ENCODE measurements at places on chromosomes 2 and 18.

DNA sequence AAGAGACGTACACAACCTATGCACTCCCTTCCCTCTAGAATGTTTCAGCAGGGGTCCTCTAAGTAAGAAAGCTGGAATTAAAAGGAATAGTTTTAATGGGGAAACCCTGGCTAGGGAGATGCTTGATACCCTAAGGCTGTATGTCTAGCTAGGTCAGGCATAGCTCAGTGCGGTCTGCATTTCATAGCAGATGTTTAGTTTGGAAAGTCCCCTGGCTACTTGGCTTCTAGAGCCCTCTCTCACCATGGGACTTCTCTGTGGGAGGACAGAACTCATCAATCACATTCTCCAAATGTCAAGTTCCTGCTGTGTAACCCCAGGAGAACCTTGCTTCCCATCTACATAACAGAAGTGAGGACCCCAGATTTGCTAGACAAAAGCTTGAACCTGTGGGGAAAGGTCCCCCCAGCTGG is 24.1 kb upstream of the ANXA4 start:
- no peak for DNase-seq

GRCh38 chr18:45871431-45872084 is 46.1 kb downstream of the SIGLEC15 start:
- DNase-seq, result no peak

- no peak for DNase-seq
Observed at GRCh38 chr2:189541591-189541990, 39.0 kb downstream of the SLC40A1 start.

GRCh38 chr2:235521844-235522243 is 28.0 kb downstream of the AGAP1 start:
- DNase-seq, result peak; percentile 71

DNA sequence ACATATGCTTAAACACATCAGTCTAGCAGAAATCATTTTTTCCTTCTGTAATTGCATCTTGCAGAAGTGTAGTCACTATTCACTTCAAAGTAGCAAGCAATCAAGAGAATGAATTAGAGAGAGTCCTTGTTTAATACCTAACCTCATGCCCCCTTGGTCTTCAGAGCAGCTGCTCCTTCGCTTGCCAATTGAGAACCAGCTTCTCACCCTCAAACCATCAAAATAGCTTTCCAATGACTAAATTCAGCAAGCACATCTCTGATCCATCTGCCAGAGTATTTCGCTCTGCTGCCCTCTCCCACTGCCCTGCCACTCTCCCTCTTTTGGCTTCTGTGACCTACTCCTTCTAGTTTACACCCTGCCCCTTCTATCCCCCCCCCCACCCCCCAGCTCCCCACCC is 120.7 kb upstream of the AGAP1 start:
- peak; percentile 30 for DNase-seq

GRCh38 chr18:9696701-9697100 is 11.4 kb upstream of the RAB31 start:
- DNase-seq, result no peak

DNA sequence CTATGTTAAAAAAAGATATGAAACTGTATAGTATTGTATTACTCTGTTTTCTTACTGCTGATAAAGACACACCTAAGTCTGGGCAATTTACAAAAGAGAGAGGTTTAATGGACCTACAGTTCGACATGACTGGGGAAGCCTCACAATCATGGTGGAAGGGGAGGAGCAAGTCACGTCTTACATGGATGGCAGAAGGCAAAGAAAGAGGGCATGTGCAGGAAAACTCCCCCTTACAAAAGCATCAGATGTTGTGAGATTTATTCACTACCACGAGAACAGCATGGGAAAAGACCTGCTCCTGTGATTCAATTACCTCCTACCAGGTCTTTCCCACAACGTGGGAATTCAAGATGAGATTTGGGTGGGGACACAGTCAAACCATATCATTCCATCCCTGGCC is 57.0 kb downstream of the NCOA1 start:
- DNase-seq, result no peak

- DNase-seq, result no peak
Observed at GRCh38 chr2:64960819-64961218, 28.4 kb upstream of the SLC1A4 start.

DNA sequence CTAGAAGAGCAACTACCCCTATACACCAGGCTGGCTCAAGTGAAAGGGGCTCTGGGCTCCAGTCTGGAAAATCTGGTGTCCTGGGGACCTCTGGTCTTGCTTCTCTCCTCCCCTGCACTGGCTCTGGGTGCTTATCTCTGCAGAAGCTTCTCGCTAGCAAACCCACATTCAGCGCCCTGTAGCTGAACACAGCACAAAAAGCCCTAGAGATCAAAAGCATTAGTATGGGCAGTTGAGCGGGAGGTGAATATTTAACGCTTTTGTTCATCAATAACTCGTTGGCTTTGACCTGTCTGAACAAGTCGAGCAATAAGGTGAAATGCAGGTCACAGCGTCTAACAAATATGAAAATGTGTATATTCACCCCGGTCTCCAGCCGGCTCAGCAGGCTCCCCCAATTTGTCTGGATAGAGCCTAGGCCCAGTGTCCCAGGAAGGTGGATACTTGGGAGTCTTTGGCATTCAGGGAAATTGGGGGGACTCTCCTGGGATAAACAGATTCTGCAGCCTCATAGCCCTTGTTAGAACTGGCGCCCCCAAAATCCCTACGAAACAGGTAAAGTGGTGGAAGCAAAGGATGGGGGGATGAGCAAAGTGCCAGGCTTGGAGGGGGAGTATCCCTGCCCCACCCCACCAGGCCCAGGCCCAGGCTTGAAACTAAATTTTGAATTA is 2.5 kb upstream of the HOXD4 start:
- no peak for DNase-seq

GRCh38 chr18:63850636-63851035 is 36.9 kb upstream of the SERPINB2 start:
- DNase-seq, result no peak

DNA sequence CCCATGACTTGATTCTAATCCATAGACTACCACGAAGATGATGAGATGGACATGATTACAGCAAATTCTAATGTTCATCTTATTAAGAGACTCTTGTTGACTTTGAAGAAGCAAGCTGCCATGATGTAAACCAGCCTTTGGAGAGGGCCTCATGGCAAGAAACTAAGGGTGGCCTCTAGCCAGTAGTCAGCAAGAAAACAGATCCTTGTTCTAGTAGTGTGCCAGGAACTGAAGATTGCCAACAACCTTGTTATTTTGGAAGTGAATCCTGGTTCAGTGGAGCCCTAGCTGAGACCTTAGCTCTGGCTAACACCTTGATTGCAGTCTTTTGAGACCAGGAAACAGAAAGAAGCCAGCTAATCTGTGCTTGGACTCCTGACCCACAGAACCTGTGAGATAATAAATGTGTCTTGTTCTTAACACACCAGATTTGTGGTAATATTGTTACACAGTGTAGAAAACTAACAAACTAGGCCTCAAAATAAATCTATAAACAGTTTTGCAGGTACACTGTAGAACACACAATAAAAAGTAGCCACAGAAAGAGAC is 10.0 kb downstream of the PHOSPHO2 start:
- DNase-seq, result no peak

GRCh38 chr2:79750321-79750720 is 237.5 kb downstream of the CTNNA2 start:
- DNase-seq, result no peak

DNA sequence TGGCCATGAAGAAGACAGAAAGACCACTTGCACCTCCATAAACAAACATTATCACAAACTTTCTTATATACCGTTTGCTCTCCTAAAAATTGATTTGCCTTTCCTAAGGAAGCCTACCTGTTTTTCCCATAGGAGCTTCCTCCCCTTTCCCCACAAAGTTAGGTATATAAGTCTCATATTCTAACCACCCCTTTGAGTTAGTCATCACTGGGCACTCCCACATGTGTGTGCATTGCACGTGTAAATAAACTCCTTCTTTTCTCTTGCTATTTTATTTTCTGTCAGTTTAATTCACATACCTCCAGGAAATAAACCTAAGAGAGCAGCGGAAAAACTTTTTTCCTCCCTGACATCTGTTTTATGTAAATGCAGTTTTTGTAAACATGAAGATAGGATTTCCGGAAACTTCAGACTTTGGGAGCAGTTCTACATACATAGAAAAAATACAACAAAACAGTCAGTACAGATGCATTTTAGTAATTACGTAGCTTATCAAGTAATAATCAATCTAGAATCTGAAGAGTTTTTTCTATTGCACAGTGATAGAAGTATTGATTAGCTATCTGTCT is 46.6 kb downstream of the PLCL1 start:
- no peak for DNase-seq

DNA sequence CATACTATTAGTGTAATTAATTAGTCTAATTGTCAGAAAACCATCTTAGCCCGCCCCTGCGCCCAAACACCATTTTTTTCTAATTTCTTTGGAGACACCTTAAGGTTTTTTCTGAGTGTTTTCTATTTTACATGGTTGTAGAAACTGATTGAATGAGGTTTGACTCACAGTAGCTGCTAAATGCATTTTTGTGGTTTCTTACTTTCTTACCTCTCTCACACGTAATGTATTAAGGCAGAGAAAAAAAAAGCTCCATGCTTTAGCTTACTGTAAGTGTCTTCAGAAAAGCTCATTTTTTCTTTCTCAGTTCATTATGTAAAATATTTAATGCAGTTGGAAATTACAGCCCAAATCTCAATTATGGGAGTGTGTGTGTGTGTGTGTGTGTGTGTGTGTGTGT is 548.5 kb upstream of the LRRTM4 start:
- DNase-seq, result no peak

- DNase-seq, result no peak
Observed at GRCh38 chr2:43341959-43342757, 115.8 kb upstream of the ZFP36L2 start.

DNA sequence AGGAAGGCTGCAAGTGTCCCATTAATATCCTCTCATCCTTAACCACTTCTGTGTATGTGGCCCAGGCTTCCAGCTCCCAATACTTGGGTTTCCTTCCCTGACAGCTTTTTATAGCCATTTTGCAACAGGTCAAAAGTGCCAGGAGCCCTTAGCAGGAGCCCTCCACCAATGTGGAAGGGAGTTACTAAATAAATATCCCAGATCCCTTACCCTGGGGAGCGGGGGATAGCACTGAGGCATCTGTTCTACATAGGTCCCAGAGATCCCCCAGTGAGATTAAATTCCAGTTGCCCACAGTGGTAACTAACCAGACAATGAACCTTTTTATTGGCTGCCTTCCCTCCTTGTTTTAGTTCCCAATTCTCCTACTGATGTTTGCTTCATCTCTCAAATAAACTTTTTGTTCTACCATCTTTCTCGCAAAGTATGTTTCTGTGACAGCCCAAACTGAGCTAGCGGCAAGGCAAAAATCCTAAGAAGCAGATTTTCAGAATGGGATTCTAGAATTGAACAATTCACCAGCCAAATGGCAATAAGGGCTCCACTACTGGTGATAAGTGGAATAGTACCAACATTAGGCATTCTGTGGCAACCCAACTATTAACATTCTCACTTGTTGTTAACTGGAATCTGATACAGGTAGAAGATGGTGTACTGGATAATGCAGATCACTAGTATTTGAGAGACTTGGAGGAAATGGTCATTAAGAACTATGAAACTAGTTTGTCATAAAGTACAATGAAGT is 83.9 kb upstream of the MAPRE2 start:
- no peak for DNase-seq

DNA sequence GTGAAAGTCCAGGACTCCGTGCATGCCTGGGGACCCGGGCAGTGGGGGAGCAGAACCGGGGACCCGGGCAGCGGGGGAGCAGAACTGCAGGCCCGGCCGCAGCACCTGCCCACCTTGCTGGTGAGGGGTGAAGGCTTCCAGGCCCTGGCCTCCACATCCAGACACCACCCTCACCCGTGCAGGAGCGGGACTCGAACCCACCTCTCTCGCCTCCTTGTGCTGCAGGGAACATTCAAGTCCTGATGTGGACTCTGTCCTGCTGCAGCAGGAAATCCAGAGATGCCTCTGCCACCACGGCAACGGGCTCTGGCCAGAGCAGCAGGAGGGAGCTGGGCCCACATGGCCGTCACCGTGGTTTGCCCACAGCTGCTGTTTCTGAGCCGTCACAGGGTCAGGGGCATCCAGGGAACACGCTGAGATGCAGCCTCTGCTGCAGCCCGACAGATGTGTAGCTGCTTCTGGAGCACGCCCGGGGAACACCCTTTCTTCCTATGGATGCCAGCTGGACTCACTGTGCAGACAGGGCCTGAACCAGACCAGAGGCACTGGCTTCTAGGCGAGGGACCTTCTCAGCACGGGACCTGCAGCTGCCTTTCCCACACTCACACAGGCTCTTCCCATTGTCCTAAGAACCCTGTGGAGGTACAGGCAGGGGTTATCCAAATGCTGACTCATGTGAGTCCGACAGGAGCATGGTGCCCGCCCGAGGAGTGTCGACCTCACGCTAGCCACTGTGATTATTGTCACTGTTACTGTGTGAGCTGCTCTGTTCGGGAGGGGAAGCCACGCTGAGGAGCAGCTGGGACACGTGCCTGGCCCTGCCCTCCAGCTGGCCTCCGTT is 89.2 kb upstream of the CTDP1 start:
- no peak for DNase-seq

DNA sequence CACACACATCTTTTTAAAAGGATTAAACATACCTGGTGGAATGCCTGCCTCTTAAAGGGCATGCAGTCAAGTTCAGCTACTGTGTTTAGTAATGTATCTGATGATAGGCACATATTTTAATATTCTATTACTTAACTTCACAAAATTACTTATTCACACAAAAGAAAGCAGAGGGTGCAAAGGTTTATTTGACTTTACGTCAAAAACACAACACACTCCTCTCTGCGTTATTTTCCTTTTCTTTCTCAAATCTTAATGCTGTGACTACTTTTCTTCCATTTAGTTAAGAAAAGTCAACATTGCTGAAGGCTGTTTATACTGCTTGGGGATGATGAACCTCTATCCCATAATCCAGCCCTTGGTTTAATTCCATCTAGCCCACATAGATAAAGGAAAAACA is 127.9 kb upstream of the ST6GAL2 start:
- no peak for DNase-seq

- DNase-seq, result no peak
Observed at GRCh38 chr2:72625366-72625765, 200.5 kb downstream of the EXOC6B start.

GRCh38 chr2:174038462-174038861 is 73.3 kb upstream of the SP3 start:
- no peak for DNase-seq

GRCh38 chr2:74584088-74584645 is 29.6 kb downstream of the DOK1 start:
- no peak for DNase-seq

- DNase-seq, result no peak
Observed at GRCh38 chr18:47679864-47680263, 250.6 kb downstream of the SMAD2 start.

- DNase-seq, result no peak
Observed at GRCh38 chr18:61554117-61554776, 221.0 kb downstream of the CDH20 start.
